ENCODE measurements at places on chromosomes 12 and 14.

- DNase-seq, result no peak
Measured at GRCh38 chr12:50620109-50620977, 115.6 kb downstream of the DIP2B start.

DNA sequence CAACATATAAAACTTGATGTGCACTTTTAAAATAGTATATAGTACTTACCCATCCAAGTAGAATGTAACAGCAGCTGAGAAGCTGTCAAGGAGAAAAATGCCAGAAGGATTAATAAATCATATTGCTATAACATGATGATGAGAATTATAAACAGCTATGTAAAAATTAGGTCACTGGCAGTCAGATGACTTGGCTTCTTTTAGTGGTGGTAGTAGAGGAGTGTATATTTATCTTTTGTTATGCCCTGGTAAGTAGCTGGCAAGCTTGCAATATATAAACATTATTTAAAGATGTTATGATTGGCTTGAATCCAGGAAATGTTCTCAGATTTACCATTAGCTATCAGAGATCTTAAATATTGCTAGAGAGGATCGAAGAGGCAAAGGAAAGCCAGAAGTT is 471.0 kb upstream of the MGAT4C start:
- no peak for DNase-seq

DNA sequence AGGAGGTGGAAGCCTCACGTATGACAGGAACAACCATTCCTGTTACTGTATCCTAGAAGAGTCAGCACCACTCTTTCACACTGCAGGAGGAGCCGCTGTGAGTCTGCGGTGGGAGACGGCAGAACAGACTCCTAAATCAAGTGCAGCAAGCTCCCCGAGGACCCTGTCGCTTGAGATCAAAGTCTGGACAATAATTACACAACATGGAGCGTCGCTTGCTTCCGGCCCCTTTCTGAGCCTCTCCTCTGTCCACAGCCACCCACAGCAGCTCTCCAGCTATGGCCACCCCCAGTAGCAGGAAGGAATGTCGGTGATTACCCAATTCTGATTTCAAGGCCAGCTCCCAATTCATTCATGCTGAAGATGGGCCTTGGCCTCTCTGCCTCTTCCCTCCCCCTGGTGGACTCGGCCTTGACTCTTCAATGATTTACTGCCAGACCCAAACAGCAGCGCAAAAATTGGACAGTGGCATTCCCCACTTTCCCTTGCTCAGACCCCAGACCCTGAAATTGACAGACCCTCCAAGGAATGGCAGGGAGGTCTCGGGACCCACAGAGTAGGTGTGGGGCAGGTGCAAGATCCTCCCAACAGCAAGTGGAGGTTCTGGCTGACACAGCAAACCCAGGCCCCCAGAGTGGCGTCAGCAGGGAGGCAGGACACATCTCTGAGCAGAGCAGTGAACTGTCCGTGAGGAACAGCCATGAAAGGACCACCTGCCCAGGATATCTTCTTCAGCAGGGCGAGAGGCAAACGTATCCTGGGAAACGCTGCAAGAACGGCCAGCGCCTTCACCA is 272.7 kb upstream of the DIO3 start:
- no peak for DNase-seq

DNA sequence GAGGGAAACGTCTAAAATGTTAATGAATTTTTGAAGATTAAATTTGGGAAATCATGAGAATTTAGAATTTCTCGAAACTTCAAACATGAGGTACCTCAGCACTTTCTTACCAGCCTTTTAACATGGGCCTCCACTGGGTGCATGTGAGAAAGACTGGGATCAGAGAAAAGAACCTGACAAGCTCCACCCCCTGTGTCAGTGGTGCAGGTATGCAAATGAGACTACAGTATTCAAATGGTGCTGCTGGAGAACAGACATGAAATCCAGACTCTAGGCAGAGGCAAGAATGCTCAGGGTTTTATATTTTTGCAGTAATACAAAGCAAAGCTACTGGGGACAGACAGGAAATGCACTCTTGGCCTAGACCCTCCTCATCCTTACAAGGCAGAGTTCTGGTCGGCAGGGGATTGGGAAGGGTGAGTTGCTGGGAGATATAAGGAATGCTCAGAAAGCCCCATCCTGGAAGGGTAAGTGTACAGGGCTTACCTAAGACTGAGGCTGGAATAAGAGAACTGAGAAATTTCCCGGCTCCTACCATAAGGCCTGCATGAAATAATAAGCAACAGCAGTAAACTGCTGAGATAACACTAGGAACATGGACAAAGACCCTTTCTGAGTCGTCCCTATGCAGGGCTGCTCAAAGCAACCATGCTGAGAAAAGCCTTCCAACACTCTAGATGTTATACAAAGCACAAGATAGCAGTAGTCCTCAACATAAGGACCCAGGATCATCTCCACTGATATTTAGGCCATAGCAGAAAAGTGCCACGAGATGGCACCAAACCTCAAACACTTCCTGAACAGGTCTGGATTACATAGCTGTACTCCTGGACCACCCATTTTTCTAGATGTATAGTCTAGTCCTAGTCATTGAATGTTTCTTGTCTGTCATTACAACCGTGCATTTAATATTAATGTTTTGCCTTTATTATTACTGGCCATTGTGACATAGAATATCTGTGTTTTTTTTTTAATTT is 260.8 kb downstream of the RASSF9 start:
- no peak for DNase-seq

- peak; percentile 22 for DNase-seq
Measured at GRCh38 chr12:123085066-123085465, 65.8 kb downstream of the PITPNM2 start.

- no peak for DNase-seq
Measured at GRCh38 chr12:43638806-43639205, 86.8 kb upstream of the ADAMTS20 start.

DNA sequence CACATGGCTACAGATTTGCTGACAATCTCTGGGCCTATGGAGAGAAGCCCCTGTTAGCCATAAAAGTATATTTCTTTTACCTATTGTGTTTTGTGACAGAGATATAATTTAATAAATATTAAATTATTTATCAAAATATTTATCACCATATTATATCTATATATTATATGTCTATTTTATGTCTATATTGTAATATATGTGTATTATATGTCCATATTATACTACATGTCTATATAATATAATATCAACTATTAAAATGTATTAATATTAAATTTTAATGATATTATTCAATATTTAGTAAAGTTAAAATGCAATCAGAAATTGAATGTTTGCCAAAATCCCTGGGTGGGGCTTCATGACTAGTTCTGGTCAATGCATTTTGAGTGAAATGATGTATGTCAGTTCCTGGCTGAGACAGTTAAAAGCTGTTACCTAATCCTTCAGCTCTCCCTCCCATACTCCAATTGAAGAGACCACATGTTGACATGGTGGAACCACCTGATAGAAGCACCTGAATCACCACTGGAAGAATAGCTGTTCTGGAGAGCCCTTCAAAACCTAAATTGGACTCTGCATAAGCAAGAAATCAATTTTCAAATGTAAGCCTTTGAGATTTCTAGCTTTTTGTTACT is 357.3 kb upstream of the DDHD1 start:
- DNase-seq, result no peak

- no peak for DNase-seq
Measured at GRCh38 chr12:106646472-106646871, 63.7 kb downstream of the RFX4 start.

GRCh38 chr14:102849526-102850379 is 72.5 kb downstream of the TRAF3 start:
- DNase-seq, result no peak

DNA sequence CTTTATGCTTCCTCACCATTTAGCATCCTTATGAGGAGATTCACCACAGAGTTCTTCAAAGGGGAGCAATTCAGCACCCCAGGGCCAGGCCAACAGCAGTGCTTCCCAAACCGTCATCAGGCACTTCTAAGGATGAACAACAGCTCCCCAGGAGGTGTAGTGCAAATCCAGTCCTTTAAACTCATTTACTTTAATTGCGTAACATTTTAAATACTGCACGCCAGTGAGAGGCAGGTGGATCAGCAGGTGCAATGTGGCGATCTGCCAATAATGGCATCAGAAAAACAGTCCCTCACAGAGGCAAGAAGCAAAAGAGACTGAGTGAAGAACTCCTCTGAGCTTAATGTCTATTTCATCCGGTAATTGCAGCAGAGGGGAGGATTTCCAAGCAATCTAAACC is 770.9 kb upstream of the FOXG1 start:
- peak; percentile 14 for DNase-seq

GRCh38 chr12:119715268-119715620 is 47.3 kb downstream of the PRKAB1 start:
- DNase-seq, result no peak

GRCh38 chr14:91299121-91300115 is 54.9 kb upstream of the GPR68 start:
- no peak for DNase-seq

DNA sequence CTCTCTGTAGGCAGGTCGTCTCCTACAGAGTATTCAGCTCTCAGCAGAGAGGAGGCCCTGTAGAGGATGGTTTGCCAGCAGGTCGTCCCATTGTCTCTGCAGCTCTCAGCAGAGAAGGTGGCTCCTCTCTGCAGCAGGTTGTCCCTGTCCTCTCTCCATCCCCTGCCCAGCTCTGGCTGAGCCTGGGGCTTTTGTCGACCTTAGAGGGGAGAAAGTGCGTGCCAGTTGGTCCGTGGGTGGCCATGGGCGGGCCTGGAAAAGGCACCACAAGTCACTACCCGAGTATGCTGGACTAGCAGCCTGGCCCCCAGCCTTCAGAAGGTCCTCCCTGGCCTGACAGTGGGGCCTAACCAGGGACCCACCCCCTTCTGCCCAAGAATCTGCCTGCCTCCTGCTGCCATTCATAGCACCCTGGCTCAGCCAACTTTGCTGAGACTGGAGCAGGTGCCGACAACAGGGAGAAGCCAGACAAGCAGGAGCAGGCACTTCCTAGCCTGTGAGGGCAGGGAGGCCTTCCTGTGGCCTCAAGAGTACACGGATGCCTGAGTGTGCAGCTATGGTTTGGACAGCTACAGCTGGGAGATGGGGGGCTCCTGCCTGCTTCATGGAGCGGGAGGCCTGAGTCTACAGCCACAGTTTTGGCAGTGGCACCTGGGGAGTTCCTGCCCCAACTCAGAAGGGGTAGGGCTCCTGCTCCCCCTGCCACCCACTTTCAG is 59.7 kb upstream of the KCNH3 start:
- no peak for DNase-seq

DNA sequence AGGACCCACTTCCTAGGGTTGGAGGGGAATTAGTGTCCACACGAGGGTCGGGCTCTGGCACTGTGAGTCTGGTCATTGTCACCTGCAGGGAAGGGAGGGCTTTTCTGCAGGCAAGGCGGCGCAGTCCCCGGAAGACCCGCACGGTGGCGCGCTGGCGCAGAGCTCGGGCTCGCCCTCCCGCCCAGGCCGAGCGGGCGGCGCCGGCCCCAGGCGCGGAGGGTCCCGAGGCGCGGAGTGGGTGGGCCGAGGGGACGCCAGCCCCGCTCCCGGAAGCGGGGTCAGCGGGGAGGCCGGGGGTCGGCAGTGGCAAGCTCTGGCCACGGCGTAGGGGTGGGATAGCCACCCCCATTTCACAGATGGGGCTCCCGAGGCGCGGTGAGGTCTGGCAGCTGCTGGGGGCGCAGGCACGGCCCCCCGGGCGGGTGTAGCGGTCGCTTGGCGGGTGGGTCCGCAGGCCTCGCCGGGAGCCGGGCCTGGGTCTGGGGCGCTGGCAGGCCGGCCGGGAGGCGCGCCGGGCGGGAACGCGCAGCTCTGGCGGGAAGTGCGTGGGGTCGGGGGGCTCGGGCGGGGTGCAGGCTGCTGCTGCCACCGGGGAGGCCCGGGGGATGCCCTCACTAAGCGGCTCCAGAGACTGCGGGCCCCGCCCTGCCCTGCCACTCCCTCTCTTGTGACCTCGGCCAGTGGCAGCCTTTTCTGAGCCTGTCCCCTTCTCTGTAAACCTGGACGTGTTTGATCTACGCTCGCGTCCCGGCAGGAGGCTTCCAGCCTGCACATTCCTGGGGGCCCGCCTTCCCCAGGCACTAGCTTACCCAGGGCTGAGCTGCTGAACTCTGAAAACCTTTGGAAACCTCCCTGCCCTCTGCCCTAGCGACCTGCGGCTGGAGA is 46.1 kb downstream of the CYP46A1 start:
- DNase-seq, result peak; percentile 80

GRCh38 chr14:85934886-85935254 is 404.9 kb downstream of the FLRT2 start:
- no peak for DNase-seq

DNA sequence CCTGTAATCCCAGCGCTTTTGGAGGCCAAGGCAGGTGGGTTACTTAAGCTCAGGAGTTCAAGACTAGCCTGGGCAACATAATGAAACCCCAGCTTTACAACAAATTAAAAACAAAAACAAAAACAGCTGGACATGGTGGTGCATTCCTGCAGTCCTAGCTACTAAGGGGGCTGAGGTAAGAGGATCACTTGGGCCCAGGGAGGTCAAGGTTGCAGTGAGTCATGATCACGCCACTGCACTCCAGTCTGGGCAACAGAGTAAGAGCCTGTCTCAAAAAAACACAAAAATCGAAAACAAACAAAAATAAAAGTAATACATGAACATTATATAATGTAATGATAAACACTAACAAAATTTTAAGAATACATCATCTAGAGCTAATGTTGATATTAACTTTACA is 46.2 kb upstream of the GRIP1 start:
- no peak for DNase-seq

DNA sequence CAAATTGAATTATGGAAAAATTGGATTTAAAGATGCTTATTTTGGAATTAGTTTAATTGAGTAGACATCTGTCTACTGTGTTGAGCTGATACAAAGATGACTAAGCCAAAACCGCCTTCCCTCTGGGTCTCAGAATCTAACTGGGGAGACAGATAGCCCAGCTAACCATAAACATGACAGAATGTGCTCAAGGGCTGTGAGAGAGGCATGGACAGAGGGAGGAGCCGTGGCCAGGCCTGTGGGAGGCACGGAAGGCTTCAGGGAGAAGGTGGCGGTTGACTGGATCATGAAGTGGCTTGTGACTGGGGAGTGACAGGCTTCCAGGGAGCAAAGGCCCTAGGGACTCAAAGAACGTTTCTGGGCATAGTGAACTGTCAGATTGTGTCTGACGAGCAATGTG is 74.6 kb downstream of the DACT1 start:
- no peak for DNase-seq

DNA sequence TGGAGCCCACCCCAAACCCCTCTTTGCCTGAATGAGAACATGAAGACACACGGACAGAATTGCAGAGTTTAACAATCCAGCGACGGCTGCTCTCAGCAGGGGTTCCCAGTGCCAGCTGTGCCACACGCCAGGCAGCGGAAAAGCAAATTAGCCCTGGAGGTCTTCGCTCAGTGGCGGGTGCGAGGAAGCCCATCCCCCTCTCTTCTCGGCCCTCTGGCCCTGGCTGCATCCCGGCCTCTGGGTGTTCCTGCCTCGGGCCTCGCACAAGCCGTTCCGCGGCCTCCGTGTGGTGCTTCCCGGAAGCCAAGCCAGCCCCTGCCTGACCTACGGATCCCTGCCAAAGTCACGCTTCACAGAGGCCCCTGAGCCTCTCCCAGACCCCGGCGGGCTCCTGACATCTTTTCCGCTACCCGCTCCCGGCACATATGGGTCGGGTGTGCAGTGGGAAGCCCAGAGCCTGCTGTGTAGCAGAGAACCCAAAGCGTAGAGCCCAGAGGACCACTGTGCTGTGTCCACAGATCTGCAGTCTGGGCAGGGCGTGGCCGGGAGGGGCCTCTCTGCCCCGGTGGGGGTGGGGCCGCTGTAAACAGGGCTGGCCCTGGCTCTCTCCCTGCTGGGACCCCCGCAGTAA is 70.7 kb upstream of the GALNT9 start:
- DNase-seq, result peak; percentile 57
